Activated T-cell treated with anti-CD3 and anti-CD28 coated beads, Interleukin-2, amount 50 U/mL, for 72 hours (primary cell): ENCODE measurements at places on chromosomes 16 and 17. TPM values are rescaled to one million over a fixed set of nuclear protein-coding genes. Genes with fewer than 3 reads are reported as not detected.

GRCh38 chr16:27281243-27281642 lies 12.7 kb upstream of the NSMCE1 start:
- no peaks in the 10 kb centered on the region for H3K27me3 ChIP-seq
- H3K4me1 ChIP-seq, result peaks cover 67% of the 10 kb centered on the region
- H3K36me3 ChIP-seq, result peaks cover 2% of the 10 kb centered on the region
- H3K4me3 ChIP-seq, result peak overlapping the region; percentile 81

GRCh38 chr17:32261936-32262510 lies 3.6 kb upstream of the RHBDL3 start:
- DNase-seq, result no peak
- no peak overlapping the region for H3K4me3 ChIP-seq
- H3K4me1 ChIP-seq, result no peaks in the 10 kb centered on the region
- H3K27ac ChIP-seq, result no peak overlapping the region
- no peaks in the 10 kb centered on the region for H3K36me3 ChIP-seq

The SLC5A11 gene
- 0.21 TPM for total RNA-seq

The MAPT gene
- total RNA-seq, result 2.1 TPM

The USP6 gene
- total RNA-seq, result 0.02 TPM
